T-helper 1 cell treated with Interleukin-12 subunit alpha and Interleukin-12 subunit beta and Interleukin-4 antibody, amounts not matched to agents 30 ng/mL and 1 ng/mL, for 36 hours (primary cell): ENCODE measurements at places on chromosomes 2 and 18. TPM values are rescaled to one million over a fixed set of nuclear protein-coding genes. Genes with fewer than 3 reads are reported as not detected.

ESPNL gene
- total RNA-seq, result 0.15 and 0.17 TPM in 2 replicates

WNT6 gene
- not detected in 2 replicates for total RNA-seq

C2orf15 gene
- total RNA-seq, result 0.20 and 0.25 TPM in 2 replicates

SP140L gene
- 114 and 115 TPM in 2 replicates for total RNA-seq
